Stimulated activated CD8-positive, alpha-beta memory T cell treated with anti-CD3 and anti-CD28 coated beads, Interleukin-4, amount 100 ng/mL, for 1 hour (primary cell): ENCODE measurements at places on chromosomes 1 and 21.

DNA sequence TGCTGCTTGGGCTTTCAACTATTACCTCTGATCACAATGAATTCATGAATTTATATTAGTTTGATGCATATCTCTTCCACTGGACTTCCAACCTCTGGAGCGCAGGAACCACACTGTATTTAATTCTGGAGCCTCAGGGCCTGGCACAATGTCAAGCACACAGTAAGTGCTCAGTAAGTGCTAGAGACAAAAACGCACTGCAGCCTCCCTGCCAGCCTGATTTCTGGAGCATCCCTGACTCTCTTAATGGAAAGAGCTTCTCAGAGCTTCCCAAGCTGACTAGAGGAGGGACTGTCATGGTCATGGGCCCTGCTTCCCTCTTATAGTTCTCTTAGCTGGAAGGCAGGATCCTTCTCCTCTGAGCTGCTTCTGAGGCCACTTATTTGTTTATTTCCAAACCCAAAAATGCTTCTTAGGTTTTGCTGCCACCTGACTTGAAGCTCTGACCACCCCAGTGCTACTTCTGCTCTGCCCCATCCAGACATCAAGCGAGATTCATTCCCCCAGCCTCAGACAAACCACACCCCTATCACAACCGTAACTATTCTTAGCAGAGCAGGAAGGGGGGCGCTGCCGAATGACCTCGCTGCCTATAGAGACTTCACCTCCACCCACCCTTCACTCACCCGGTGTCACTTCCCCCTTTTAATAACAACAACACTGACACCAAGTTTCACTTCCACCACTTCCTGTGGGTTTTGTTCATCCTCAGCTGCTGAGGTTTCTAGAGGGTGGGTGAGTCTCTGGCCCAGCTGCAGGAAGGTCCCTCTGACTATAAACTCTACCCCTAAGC is 33.6 kb downstream of the NUAK2 start:
- peak; percentile 59 for DNase-seq

- no peak for DNase-seq
Measured at GRCh38 chr1:186807163-186807562, 21.6 kb upstream of the PLA2G4A start.

DNA sequence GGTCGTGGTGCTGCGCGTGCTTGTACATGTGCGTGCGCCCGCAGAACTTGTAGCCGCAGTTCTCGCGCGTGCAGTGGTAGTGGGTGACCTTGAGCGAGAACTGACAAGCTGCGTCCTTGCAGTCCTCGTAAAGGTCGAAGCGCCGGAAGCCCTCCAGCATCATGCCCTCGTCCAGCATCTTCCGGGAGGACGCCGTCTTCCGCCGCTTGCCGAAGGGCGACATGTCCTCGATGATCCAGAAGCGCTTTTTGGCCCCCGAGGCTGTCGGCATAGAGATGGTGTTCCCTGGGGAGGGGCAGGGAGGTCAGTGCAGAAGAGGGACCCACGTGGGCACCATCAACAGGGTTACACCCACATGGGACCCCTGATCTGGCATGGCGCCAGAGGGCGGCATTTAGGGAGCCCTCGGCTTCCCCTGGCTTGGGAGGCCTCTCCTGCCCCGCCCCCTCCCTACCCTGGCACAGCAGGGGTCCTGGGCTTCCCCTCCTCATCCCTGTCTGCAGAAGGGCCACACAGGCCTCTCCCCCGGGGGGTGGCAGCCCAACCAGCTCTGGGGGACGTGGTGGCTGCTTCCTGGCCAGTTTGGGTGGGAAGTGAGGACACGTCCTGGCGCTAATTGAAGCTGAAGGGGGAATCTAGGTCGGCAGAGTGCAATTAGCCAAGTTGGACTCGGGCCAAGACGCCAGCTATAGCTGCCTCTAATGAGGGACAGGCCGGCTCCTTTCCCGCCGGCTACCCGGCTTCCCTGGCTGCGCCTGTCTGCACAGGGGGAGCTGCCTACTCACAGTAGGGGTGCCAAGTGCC is 156.5 kb downstream of the CASZ1 start:
- no peak for DNase-seq

DNA sequence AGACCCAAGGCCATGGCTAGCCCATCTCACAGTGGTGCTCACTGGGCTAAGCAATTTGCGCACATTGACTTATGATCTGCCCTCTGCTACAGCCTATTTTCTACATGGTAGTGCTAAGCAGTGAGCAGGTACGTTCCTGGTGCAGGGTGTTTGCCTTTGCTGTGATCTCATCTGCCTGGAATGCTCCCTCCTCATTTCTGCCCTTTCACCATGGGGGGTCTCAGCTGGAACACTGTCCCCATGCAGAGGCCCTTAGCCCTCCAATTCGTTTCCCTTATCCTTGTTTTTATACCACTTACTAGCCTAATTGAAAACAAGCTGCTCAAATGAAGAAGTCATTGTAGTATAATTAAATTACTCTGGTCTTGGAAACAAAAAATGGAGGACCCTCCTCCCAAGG is 2.0 kb upstream of the B3GALT5 start:
- DNase-seq = no peak

DNA sequence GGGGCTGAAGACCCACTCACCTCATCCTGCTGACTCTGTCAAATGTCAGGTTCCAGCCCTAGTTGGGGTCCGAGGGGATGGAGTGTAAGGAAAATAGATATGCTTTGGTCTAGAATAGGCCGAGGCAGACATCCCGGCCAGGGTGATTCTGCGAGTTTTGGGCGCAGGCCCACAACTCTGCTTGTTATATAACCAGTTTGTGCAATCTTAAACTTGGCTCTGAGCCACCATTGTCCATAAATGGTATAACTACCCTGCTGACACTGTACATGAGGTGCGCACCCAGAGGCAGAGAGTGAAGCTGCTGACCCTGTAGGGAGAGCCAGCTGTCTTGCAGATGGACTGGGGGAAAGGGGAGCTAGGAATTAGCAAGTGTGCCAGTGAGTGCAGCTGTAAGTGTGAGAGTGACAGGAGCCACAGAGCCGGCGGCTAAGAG is 1388.8 kb downstream of the AMY1C start:
- DNase-seq = no peak

DNA sequence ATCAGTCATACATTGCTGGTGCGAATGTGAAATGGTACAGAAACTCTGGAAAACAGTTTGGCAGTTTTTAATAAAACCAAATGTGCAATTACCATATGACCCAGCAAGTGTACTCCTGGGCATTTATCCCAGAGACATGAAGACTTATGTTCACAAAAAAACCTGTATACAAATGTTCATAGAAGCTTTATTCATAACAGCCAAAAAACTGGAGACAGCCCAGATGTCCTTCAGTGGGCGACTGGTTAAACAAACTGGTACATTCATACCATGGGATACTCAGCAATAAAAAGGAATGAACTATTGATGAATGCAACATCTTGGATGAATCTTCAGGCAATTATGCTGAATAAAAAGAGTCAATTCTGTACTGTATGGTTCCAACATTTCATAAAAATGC is 97.8 kb downstream of the DTL start:
- no peak for DNase-seq
